ENCODE measurements at places on chromosomes 4 and X.

DNA sequence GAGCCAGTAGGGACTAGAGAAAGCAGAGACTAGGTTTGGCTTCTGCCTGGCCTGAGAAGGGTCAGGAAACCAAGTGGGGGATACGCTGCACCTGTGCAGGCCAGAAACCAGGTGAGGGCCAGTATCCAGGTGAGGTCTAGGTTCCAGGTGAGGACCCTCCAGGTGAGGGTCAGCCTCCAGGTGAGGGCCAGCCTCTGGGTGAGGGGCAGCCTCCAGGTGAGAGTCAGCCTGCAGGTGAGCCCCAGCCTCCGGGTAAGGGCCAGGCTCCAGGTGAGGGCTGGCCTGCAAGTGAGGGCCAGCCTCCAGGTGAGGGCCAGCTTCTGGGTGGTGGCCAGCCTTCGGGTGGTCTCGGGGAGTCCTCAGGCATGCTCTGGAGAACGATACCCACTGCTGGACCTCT is 238.8 kb downstream of the USP46 start:
- no peak for DNase-seq

DNA sequence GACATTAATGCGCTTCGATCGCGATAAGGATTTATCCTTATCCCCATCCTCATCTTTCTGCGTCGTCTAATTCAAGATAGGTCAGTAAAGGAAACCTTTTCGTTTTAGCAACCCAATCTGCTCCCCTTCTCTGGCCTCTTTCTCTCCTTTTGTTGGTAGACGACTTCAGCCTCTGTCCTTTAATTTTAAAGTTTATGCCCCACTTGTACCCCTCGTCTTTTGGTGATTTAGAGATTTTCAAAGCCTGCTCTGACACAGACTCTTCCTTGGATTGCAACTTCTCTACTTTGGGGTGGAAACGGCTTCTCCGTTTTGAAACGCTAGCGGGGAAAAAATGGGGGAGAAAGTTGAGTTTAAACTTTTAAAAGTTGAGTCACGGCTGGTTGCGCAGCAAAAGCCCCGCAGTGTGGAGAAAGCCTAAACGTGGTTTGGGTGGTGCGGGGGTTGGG is 528 bp upstream of the FGF2 start:
- no peak for DNase-seq

GRCh38 chr4:183610613-183611012 is 48.4 kb downstream of the RWDD4 start:
- DNase-seq = no peak

GRCh38 chrX:48045410-48046311 is 25.8 kb downstream of the ZNF630 start:
- no peak for DNase-seq

DNA sequence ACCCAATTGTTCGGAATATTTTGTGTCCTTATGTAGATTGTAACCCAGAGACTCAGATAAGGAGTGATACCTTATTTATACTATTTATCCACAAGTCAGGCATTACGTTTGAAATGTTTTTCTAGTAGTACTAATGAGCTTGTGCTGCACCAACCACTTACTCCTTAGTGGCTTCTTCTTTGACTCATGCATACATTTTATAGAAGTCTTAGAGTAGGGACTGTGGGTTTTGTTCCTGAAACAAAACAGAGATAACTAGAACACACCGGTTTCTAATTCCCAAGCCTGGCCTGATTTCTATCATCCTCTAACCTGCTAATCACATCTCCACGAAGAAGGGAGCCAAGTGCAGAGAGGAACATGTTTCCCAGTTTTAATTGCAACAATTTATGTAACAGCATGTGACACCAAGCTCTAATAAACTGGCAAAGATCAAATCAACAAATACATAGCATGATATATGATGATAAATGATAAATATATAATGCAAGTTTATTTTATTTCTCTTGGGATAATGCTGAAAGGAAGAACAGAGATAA is 32.3 kb downstream of the MGARP start:
- no peak for DNase-seq

- no peak for DNase-seq
Observed at GRCh38 chrX:39753293-39753996, 344.3 kb downstream of the BCOR start.

DNA sequence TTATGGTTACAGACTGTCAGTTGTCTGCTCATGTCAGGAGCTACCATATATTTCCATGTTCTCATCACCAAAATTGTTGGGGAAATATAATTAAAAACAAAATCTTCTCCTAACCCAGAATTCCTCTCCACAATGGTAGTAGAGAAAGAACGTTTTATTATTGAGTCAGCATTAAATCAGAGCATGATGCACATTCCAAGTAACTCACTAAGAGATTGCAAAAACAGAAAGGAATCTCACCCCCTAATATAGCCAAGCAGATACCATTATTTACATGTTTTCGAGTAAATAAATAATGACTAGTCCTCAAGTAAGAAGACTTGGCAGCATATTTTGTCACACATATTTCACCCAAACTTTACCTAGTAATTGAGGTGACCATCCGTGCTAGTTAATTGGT is 36.2 kb upstream of the ARHGEF6 start:
- no peak for DNase-seq

DNA sequence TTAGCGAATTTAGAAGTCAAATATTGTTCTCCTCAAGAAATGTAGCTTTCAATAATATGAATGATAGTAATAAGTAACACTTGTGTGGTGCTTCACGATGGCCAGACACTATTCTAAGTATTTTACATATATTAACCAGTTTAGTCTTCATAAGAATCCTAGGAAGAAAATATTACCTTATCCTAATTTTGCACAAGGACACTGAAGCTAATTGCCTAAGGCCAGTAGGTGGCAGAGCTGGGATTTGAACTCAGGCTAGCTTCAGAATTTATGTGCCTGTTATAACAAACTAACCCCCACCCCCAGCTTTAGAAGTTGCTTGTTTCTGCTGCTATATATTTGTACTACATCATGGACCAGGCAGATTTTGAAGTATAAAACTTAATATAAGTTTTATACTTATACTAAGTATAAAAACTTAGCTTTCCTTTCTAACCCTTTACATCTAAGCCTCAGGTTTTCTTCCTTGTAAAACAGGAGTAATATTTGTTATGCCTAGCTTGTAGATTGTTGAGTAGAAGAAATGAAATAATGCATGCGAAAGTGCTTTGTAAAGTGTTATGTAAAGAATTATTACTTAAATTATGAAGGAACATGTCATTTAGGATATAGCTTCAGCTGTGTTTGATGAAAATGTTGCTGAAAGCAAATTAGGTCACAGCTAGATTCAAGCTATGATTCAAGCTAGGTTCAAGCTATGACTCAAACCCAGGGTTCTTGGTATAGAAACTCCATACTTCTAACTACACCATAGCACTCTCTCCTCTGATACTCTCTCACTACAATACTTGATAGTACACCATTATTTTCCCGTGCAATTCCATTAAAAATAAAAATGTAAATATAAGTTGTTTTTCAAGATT is 4.2 kb upstream of the CDS1 start:
- DNase-seq = no peak

Measured in hematopoietic multipotent progenitor cell treated with erythropoietin and hydrocortisone succinate and interleukin-3 and kit ligand, for 17 days (in vitro differentiated cells).